ENCODE measurements at places on chromosomes 5 and 9.

DNA sequence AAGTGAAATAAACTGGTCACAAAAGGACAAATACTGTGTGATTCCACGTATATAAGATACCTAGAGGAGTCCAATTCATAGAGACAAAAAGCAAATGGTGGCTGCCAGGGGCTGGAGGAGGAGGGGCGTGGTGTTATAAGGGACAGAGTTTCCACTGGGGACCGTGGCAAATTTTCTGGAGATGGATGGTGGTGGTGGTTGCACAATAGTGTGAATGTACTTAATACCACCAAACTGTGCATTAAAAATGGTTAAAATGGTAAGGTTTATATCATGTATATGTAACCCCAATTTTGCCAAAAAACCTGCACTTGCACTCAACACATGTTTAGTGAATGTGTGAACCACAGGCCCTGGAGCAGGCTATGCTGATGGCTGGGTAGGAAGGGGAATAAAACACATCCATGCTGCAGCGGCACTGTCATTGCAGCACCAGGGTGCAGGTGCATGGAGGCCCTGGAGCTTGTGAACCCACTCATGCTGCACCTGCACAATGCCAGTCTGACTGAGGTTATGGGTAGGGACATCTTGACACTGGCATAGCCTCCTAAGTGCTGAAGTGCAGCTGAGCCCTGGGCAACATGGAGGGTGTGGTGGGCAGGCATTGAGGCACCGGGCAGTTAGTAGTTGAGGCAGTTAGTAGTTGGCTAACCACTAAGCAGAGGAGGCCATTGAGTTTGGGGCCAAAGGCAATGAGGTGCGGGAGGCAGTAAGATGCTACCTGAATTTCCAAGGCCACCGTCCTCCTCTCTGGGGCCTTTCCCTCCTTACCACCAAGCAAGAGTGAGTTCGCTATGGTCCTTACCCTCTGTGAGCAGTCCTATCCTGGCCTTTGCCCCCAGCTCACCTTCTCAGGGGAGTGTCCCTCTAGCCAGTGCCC, 3.5 kb upstream of the PHF2 start:
- no peak for DNase-seq

GRCh38 chr5:128082551-128083032, 974 bp upstream of the SLC12A2 start:
- DNase-seq, result peak; percentile 93

- no peak for DNase-seq
Measured at GRCh38 chr9:16744394-16744793, 126.1 kb downstream of the BNC2 start.

DNA sequence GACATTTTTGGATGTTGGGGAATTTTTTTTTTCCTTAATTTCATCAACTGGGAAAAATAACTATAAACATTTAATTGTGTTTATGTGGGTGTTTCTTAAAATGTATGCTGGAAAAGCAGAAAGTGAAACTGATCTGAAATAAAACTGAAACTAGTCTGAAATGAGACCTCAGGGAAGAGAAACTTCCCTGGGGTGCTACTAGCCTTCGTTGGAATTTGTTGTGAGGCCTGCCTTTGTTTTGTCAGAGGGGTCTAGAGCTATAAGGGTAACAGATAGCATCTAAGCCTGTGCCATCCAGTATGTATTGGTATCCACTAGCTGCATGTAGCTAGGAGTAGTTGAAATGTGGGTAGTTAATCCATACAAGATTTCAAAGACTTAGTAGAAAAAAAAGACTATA, 10.4 kb downstream of the ZNF618 start:
- no peak for DNase-seq

DNA sequence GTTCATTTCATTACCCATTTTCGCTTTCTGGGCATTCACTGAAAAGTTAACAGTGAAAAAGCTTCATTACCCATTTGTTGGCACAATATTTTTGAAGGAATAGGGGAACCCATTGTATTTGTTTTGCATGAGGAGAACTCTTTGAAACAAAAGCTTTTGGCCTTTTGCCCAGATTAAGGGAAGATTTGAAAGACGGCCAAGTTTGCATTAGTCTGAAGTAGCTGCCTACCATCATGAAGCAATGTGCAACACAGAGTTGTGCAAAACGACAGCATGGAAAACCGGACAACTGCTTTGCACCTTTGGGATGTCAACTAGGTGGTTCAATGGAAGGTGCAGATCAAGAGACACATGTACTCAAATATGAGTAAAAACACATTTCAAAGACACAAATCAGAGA, 84.9 kb downstream of the TRPM3 start:
- DNase-seq, result no peak

DNA sequence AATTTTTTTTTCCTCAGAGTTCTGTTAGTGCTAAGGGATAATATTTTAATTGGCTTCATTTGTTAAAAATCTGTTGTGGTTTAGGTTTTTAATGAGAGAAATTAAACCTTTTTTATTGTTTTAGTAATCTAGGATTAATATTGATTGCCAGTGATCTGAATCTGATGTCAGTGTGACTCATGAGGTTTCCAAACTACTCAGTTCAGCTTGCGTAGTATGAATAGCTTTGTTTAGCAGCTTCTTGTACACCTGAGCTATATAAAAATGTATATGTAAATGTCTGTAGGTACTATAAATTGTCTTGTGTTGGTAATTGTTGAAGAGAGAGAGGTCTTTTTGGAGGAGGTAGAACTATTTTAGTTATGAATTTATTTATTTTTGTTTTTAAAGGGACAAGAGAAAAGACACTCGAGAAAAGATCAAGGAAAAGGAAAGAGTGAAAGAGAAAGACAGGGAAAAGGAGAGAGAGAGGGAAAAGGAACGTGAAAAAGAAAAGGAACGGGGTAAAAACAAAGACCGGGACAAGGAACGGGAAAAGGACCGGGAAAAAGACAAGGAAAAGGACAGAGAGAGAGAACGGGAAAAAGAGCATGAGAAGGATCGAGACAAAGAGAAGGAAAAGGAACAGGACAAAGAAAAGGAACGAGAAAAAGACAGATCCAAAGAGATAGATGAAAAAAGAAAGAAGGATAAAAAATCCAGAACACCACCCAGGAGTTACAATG, 26.3 kb downstream of the SREK1 start:
- DNase-seq, result no peak

GRCh38 chr9:133990366-133991213, 1.5 kb downstream of the VAV2 start:
- DNase-seq, result no peak

DNA sequence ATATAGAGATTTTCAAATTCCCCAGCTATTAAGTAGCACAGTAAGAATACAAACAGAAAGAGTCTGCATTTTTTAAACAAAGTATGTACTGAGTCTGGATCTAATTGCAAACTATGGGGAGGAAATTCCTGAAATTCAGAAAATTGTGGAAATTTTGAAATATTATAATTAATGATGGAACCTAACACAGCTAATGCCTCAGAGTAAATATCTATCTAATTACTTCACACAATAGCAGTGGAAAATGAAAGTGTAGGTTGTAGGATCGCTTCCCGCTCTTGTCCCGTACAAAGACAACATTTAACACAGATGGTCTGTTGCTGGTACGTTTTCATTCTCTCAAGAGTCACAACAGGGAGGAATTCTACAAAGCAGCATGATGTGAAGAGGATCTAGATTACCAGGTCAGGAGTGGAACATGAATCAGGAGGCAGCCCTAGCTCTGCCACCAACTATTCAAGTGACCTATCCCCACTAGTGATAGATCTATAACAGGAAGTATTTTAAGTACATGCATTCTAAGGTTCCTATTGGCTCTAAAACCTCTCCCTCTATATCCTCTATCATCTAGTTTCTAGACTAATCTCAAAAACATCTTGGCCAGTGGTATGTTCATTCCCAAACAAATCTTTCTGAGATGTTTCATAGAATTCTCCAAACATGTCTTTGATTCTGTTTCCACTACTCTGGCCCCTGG, 58.9 kb upstream of the GRAMD2B start:
- no peak for DNase-seq

DNA sequence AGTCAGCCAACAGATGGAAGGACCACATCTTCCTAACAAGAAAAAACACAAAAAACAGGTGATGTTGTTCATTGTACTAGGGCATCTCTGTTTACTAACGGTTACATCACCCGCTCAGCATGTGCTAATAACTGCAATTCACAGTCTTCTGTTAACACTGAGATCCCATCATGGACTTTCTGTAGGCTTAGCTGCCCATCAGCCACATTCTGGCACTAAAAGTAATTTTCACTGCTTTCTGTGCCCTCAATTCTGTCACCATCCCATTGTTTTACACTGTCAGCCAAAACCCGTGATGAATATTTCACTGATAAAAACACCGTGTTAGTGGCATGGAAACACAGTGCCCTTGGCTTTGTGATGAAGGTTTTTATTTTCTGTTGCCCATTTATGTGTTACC, 64.6 kb downstream of the CAST start:
- DNase-seq, result no peak

DNA sequence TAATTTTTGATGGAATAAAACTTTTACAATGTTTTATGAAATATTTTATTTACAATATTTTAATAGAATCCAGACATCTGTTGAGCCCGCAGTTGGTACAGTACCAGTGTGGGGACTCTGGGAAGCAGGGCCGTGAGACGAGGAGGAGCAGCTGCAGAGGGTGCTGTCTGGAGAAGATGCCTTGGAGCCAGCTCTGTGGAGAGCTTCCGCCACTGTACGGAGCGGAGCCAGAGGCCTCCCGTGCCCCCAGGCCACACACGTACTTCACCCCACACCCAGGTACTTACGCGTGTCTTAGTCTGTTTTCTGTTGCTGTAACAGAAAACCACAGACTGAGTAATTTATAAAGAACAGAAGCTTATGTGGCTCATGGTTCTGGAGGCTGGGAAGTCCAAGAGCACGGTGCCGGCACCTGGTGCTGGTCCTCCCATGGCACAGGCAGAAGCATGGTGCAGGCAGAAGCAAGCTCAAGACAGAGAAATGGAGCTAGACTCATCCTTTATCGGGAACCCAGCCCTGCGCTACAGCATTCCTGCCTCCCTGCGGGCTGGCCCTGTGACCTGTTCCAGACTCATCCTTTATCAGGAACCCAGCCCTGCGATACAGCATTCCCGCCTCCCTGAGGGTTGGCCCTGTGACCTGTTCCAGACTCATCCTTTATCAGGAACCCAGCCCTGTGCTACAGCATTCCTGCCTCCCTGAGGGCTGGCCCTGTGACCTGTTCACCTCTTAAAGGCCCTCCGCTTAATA, 23.3 kb downstream of the CEP72 start:
- DNase-seq, result no peak

DNA sequence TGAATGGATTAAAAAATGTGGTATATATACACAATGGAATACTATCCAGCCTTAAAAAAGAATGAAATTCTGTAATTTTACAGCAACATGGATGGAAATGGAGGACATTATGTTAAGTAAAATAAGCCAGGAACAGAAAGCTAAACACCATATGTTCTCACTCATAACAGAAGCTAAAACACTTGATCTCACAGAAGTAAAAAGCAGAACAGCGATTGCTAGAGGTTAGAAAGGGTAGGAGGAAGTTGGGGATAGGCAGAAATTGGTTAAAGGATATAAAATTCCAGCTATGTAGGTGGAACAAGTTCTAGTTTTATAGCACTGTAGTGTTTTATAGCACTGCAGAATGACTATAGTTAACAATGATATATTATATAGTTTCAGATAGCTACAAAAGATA, 15.8 kb downstream of the MARCHF3 start:
- no peak for DNase-seq

GRCh38 chr5:153818626-153819025, 220.1 kb downstream of the FAM114A2 start:
- no peak for DNase-seq

DNA sequence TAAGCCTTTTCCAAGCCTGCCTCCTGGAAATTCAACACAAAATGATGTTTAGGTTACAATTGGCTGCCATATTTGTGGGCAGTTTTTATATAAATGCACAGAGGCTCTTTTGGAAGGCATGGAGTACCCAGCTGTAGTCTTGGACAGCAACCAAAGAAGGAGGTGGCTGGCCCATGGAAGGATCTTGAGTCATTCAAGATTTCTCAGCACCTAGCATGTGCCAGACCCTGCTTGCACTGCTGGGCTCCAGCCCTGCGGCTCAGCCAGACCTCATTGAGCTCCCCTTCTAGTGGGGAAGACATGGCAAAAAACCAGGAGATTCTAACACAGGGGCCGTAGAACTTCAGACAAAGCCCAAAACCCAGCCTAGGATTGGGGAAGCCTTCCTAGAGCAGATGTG, 22.1 kb downstream of the JADE2 start:
- no peak for DNase-seq

GRCh38 chr5:38796742-38797108, 49.1 kb upstream of the OSMR start:
- DNase-seq, result no peak

DNA sequence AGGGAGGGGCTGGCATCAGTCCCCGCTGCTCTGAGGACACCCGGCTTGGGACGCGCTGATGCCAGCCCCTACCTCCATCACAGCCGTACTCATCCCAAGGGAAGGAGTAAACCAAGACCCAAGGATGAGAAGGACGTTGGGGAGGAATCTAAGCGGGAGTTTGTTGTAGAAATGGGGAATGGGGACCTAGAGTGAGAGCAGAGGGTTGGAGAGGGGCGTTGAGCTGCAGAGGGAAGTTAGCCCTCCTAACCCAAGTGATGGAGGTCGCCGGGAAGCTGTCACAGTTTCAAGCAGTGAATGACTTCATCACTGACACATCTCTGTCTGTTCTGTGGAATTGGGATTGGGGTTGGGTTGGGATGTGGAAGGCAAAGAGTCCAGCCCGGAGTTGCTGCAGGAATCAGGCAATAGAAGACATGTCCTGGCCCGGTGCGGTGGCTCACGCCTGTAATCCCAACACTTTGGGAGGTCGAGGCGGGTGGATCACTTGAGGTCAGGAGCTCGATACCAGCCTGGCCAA, 759 bp upstream of the SUSD1 start:
- DNase-seq, result no peak

DNA sequence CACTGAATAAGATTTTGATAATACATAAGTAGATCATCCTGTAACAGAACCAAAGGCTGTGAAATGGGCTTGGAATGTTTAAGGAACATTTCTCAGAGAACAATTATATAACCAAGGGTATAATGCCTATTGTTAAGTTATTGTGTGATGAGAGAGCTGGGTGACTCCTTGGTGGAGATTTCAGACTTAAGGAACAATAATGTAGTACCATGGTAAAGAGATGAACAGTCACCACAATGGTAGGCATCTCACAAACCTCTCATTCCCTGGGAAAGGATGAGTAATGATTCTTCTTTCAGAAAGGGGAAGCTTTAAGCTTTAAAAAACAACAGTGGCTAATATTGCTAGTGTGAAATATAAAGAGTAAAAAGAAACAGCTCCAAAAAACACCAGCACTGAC, 147.4 kb downstream of the TRIM36 start:
- DNase-seq, result no peak

- no peak for DNase-seq
Measured at GRCh38 chr9:130337318-130337717, 71.8 kb downstream of the HMCN2 start.

GRCh38 chr5:178232124-178232919, at the start of gene PHYKPL:
Gene PHYKPL (minus strand): TSS chr5:178232802. CDS start chr5:178232550, 252 bp downstream.
- peak; percentile 85 for DNase-seq

GRCh38 chr9:133621725-133622267, 12.6 kb upstream of the FAM163B start:
- DNase-seq, result no peak

GRCh38 chr9:118336943-118337330, 632.7 kb downstream of the TLR4 start:
- DNase-seq, result no peak
